ENCODE measurements at places on chromosomes 5 and 9.

DNA sequence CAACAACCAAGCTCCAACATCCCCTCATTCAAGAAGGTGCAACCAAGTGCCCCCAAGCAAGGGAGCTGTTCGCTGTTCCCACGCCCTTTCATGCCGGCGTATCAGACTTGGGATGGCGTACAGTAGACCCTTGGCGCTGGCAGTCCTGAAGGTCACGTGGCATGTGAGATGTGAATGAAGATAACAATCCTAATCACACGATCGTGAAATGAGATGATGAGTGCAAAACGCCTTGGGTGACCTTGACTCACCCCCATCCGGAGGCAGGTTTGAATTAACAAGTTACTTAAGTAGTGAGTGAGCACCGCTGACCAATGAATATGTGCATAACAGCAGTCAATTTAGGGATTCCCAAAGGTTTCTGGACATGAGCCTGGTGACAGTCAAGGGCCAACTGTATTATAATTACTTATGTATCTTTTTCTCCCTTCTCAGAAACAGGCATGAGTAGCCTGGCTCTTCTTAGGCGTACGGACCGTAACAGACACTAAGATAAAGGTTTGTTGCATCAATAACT is 150.2 kb downstream of the TTLL11 start:
- DNase-seq: no peak

DNA sequence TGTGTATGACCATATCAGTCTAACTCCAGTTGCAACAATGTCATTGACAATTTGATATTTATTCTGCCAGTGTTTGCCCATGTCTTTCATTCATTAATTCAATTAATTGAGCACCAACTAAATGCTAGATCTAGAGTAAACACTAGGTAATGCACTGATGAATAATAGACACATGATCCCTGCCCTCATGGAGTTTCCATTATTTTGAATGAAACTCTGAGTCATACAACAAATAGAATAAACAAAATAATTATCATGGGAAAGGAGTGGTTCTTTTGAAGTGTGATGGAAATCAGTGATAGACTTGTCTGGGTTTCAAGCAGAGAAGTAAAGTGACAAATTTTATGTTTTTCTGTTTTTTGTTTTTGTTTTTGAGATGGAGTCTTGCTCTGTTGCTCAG is 4.6 kb downstream of the ARHGEF37 start:
- DNase-seq: no peak

DNA sequence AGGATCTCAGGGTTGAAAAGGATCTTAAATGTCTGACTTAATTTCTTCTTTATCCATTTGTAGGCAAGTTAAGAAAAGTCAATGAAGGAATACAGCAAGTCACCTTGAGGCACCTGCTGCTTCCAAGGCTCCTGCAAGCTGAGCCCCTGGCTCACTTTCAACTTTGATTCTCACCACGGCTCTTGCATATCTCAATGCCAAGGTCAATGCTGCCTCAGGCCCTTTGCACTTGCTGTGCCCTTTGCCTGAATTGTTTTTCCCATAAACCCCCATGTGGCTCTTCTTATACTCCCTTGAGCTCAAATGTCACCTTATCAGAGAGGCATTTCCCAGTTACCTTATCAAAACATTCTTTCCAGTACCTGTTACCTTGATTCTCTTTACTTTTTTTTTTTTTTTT is 144.3 kb upstream of the RAPGEF1 start:
- DNase-seq: no peak

- DNase-seq: no peak
Measured at GRCh38 chr5:139212486-139212885, 14.3 kb upstream of the SIL1 start.

- DNase-seq: no peak
Measured at GRCh38 chr9:130450344-130451003, 5.7 kb downstream of the ASS1 start.

DNA sequence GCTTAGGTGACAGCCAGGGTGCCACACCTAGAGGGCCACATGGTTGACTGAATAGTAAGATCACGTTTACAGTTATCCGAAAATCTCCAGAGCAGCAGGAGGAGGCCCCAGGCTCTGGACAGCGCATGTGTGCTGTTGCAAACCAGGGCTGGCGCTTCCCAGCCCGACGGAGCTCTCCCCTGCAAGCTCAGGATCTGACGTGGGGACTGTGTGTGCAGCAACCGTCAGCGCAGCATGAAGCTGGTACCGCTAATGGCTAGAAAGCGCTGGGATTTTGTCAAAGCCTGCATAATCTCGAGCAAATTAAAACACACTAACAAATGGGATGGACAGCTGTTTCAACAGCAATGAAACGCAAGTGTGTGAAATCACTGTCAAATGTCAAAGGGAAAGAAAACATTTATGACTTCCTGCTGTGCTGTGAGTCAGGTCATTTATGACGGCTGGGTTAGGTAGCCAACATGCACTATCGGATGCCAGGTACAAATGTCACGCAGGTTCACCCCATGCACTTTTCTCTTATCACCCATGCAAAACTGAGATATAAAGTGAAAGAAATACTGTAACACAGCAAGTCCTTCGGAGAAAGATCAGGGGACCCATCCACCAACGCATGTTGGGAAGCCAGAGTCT is 7.5 kb downstream of the SURF4 start:
- DNase-seq: no peak

DNA sequence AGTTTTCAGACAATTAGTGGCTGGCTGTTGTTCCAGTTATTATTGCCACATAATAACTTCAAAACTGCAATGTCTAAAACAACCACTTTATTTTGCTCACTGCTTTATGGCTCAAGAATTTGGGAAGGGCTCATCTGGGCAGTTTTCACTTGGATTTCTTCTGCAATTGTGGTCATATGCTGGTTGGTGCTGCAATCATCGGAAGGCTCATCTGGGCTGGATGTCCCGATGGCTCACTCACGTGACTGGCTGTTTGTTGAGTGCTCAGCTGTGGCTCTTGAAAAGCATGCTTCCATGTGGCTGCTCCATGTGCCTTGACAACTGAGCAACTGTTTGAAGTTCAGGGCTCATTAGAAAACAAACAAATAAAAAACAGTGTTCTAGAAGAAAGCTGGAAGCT is 1032.5 kb downstream of the DTWD2 start:
- no peak for DNase-seq

DNA sequence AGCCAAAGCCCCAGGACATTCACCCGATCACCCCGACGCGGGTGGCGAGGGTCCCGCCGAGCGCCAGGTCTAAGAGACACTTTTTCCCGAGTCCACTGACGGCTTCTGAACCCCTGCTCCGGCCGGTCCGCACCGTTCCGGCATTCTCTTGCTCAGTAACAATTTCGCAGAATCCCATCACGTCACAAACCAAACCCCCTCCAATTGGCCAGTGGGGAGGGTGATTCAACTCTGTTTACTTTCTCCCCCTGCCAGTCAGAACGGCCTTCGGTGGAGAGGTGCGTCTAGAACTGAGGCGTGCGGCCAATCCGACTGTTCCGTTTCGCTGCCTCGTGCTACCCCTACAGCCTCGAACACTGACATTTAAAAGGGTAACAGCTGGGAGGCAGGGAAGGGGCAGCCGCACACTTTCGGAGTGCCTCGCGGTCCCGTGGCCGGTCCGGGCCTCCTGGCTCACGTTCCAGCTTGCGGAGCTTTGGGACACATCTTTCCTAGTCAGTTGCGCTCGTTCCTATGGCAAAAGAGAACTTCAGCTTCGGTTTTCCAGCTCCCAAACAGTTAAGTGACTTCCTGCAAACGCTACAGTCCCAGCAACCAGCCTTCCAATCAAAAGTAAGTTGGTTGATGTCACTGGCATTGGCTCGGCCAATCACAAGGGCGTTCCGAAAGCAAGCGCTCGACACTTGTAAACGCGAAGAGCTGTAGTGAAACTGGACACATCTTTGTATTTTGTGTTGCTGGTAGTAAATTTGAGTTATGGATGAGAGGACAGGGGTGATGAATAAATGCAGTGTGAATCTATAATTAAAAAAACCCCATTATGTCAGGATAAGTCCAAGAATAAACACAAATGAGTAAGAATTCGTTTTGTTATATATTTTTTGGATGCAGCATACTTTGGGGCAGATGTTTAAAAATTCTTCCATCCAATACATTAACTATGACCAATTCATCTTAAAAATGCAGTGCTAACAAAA is at the start of gene KLF9:
Gene KLF9, minus strand, starts transcription at position 859 of the 977 bp plus-strand sequence. CDS start 1,294 bp downstream, outside the sequence.
- peak; percentile 94 for DNase-seq

DNA sequence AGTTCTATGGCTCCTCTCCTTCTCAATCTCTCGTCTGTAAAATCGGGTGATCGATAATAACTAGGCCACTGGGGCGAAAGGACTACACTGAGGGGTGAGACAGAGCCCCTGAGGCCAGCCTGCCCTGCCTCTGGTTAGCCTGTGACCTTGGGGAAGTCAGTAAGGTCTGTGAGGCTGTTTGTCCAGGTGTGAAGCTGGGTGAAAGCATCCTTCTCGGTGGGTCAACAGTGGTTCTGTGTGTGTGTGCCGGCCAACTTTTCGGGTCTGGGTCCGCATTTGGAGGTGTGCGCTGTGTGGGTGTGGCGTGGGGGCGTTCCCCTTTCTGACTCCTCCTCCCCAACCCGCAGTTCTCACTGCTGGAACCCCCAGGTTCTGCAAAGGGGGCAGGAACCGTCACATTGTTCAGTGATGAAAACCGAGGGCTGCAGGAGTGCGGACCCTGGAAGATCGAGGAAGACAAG is 5.0 kb upstream of the RNF44 start:
- peak; percentile 55 for DNase-seq

- DNase-seq: peak; percentile 80
Measured at GRCh38 chr9:91771027-91771426, 179.0 kb downstream of the ROR2 start.

DNA sequence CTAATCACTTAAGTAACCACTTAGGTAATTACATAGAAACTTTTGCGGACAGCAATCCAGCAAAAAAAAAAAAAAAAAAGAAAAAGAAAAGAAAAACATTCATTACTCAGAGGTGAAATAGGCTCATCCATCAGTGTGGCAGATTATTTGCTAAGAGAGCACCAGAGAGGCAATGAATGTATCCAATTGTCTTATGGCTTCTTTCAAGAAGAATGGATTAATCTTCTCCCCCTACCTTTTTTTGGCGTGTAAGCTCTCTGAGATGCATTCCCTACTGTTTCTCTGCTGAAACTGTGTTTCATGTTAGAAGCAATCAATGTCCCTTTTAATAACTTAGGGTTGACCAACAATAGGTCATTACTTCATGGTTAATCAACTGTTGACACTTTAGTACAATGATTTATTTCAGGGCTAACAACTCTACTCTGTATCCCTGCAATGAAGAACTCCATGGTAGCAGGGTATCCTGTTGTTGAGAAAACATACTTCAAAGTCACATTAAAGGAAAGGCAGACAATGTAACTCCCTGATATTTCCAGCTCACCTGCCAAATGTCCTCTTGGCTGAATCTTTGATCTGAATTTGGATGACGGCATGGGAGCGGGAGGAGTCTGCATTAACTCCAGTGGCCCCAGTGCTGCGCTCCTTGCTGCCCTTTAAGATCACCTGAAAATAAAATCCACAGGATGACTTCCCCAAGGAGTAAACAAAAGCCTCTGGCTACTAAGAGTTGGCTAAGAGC is 57.6 kb downstream of the KIF24 start:
- DNase-seq: no peak

DNA sequence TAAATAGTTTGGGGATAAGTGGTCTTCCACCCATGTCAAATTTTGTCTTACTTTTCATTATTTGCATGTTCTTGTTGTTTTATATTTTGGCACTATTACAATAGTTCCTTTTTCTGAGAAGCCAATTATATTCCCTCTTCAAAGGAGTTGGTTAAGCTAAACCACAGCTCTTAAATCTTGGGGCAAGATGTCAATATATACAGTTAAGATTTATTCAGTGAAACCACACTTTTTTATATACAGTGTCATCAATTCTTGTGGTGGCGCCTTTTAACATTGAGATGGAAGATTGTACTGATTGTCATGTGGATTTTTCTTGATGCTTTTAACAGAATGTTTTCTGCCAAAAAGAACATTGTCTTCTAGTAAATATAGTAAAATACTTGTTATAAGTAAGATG is 104.1 kb downstream of the MTREX start:
- no peak for DNase-seq

GRCh38 chr5:40676613-40677343 is 2.9 kb upstream of the PTGER4 start:
- DNase-seq: no peak

GRCh38 chr5:172909931-172910502 is 49.2 kb upstream of the RPL26L1 start:
- DNase-seq: no peak

GRCh38 chr5:141022384-141022783 is 28.8 kb upstream of the PCDHB1 start:
- DNase-seq: no peak

DNA sequence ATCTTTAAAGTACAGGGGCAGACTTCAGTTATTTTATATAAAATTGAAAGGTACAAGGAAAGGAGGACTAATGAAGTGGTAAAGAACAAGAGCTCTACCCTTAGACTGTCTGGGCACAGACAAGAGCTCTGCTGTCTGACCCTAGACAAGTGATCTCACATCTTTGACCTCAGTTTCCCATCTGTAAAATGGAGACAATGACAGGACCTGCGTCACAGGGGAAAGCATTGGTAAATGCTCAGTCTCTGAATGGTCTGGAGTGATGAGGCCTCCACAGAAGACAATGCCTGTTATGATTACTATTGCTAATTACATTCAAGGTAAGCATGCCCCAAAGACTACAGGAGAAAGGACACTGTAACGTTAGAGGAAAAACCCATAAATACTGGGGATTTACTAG is 37.5 kb downstream of the ANKH start:
- no peak for DNase-seq

GRCh38 chr9:110148384-110148783 is 59.6 kb downstream of the C9orf152 start:
- no peak for DNase-seq

GRCh38 chr5:125981016-125981415 is 442.2 kb upstream of the GRAMD2B start:
- DNase-seq: no peak

DNA sequence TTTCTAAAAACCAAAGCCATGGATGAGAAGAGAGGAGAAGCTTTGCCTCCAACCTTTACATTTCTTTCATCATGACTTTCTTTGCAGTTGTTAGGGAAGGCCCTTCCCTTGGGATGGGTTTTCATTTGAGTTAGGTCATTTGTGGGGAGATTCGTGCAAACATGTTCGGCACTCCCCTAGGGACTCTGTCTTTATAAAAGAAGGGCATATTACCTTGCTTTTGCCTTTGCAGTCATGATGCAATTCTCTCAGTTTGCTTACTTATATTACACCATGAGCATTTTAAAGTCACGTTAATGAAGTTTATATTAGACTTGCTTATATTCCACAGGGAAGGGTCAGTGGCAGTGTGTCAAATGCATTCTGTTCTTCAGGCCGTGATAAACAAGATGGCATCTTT is 289.3 kb upstream of the WWC1 start:
- DNase-seq: no peak

DNA sequence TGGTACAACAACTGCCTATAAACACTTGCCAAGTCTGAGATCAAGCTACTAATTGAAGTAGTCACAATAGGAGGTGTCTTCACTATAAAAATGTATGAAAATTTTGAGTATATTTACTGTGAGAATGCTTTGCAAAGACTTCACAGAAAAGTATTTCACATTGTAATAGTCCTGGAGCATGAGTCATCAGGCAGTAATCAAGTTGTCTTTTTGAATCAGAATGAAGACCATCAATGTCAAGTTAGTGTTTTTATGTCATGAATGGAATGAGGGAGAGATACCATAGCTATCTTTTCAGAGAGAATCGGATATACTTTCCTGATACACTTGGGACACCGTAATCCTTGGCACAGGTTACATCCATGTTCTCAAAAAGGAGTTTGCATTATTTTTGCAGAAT is 466.9 kb upstream of the ARRDC3 start:
- no peak for DNase-seq
